AG08395 (cell line): ENCODE measurements at places on chromosomes 12 and 14.

DNA sequence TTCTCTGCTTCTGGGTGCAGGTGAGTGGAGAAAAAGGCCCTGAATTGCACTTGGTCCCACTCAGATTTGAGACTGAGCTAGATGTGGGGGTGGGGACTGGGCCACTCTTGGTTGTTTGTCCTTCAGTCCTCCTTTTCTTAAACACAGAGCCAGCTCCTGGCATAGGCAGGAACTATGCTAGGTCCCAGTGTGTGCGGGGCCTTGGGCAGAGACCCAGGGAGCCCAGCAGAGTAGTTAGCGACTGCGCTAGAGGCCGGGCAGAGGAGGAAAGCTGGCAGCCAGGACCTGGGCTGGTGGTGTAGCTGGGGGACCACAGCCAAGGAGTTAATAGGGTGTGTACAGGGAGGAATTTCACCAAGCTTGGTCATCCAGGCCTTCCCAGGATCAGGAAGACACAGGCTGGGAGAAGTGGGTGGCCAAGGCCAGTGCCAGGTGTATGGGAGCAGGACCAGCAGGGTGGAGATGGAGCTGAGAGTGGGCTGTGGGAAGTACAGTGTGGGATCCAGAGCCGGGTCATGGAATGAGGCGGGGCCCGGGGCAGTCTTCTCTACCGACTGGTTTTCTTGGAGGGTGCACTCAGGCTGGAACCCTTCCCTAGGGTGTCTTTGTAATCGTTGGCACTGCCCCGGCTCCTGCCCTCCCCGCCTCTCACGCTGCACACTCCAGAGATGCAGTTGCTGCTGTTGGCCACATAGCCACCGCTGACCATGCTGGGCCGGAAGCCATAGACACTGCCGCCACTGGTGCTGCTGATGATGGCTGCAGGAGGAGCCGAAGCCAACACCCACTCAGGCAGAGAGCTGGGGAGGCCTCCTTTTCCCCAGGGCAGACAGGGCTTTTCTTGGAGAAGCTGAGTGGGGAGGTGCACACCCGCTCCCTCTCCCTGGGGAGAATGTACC is 8.7 kb downstream of the KRT71 start:
- peak; percentile 51 for DNase-seq

DNA sequence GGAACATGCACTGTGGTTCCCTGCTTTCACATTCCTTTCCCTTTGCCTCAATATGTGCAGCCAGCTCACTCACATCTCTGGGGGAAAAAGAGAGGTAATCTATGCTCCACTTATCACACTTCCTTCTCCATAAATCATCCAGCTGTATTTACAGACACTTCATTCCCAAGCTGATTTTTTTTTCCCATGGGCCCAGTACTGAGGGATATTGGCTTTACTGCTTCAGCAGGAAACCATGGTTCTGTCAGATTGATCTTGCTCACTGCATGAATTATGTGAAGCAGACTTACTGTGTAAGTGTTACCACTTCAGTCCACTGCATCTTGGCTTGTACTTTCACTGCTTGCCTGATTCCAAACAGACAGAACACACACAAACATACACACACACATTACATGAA is 555.6 kb downstream of the CCER1 start:
- no peak for DNase-seq

- peak; percentile 61 for DNase-seq
Measured at GRCh38 chr12:111413442-111414086, 7.8 kb downstream of the SH2B3 start.

- no peak for DNase-seq
Measured at GRCh38 chr14:31572955-31573354, 11.8 kb downstream of the NUBPL start.

DNA sequence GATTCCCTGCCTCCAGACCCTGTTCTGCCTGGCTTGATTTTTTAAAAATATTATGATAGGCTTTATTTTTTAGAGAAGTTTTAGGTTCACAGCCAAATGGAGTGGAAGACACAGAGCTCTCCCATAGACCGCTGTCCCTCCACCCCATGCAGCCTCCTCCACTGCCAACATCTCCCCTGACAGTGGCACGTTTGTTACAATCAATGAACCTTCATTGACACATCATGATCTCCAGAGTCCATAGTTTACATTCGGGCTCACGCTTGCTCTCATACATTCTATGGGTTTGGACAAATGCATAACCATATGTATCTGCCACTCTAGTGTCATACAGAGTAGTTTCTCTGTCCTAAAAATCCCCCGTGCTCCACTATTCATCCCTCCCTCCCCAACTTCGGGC is 15.9 kb upstream of the PPP1R13B start:
- no peak for DNase-seq

DNA sequence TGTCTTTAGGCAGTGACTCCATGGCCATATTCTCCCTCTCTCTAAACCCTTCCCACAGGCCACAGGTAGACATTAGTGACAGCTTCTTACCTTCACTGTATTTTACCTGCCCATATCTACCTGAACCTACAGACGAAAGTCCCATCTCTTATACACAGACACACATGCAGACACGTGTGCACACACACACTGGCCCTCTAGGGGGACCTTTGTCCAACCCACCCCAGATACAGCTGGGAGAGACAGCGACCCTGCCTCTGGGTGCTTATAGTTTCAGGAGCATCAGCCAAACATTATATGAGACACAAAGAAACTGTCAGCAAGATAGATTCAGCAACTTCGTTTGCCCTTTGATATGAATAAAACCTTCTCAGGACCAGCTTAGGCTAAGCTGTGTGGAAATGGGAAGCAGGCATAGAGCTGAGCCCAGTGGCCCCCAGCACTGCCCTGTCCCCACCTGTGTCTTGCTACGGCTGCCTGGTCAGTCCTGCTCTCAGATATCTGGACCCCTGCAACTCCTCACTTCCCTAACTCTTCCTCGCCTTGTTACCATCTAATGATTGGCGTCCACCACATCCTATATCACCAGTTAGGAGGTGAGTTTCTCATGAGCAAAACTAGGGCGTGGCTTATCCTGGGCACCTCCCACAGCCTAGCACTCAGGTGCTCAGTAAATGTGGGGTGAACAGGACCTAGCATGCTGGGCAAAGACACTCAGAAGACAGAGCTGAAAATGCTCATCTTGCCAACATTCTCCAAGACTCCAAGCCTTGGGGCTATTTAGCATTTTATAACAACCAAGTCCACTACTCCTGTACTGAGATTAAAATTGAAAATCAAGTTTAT is 12.0 kb upstream of the CD9 start:
- DNase-seq, result no peak

- DNase-seq, result no peak
Measured at GRCh38 chr12:116760622-116761020, 22.5 kb downstream of the RNFT2 start.

- peak; percentile 93 for DNase-seq
Measured at GRCh38 chr14:25111061-25111601, 61.2 kb upstream of the STXBP6 start.

- DNase-seq, result no peak
Measured at GRCh38 chr14:105088812-105089745, 23.8 kb upstream of the GPR132 start.

GRCh38 chr14:68113343-68113930 is 293.9 kb downstream of the RAD51B start:
- DNase-seq, result no peak

DNA sequence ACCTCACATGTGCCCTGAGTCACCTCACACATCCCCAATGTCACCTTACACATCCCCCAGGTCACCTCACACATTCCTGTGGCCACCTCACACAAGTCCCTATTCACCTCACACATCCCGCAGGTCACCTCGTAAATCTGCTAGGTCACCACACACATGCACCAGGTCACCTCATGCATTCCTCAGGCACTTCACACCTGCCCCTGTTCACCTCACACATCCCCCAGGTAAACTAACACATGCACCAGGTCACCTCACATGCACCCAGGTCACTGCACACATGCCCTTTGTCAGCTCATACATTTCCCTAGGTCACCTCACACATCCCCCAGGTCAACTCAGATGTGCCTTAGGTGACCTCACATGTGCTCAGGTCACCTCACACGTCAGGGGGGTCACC is 639.8 kb downstream of the TMEM121 start:
- no peak for DNase-seq

GRCh38 chr12:70660620-70661219 is 23.5 kb upstream of the PTPRB start:
- peak; percentile 77 for DNase-seq

- no peak for DNase-seq
Measured at GRCh38 chr12:10361084-10361483, 28.8 kb downstream of the KLRK1 start.

- DNase-seq, result no peak
Measured at GRCh38 chr12:7122811-7123769, 5.6 kb downstream of the RBP5 start.

DNA sequence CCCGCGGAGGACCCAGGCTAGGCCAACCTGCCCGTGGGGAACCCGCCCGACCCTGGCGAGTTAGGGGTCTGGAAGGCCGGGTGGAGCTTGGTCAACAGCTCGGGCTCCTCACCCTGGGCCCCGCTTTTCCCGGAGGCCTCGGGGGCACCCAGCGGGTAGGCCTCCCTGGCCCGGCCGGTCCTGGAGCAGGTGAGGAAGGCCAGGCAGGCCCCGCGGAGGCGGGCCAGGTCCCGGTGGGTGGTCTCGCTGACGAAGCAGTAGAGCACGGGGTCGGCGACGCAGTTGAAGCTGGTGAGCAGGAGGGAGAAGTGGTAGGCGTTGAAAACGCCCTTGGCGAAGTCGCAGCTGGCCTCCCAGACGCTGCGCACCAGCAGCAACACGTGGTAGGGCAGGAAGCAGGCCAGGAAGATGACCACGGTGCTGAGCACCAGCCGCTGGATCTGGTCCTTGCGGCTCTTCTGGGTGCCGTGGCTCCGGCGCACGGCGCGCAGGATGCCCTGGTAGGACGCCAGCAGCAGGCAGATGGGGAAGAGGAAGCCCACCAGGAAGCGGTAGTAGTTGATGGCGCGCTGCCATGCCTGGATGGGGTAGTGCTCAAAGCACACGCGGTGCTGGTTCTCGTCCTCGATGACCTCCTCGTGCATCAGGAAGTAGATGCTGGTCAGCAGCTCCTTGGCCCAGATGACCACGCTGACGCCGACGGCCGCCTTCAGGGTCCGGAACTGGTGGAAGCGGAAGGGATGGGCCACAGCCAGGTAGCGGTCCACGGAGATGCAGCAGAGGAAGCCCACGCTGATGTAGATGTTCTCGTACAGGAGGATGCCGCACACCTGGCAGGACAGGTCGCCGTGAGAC is 10.3 kb downstream of the GPR68 start:
- no peak for DNase-seq

- DNase-seq, result no peak
Measured at GRCh38 chr12:114302606-114303315, 103.2 kb downstream of the TBX5 start.

DNA sequence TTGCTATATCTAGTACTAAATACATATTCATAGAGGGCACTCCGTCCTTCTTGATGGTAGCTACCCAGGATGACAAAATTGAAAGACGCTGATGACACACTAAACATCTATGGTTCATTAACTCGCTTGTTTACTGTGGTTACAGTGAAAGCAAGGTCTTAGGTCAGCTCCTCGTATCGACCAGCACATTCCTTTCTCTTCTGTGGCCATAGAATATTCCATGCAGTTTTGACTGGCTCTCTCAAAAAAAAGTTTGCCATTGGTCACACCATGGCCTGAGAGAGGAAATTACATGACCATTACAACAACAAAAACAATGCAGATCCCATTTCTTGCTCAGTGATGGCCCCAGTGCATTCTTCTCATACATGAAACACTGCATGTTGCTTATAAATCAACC is 411.4 kb upstream of the SOX5 start:
- DNase-seq, result no peak

- no peak for DNase-seq
Measured at GRCh38 chr12:43436597-43436996, 115.4 kb downstream of the ADAMTS20 start.

- DNase-seq, result no peak
Measured at GRCh38 chr12:68908076-68908475, 24.9 kb downstream of the CPM start.

- no peak for DNase-seq
Measured at GRCh38 chr12:42284157-42284556, 41.7 kb downstream of the ZCRB1 start.

GRCh38 chr12:16285586-16285985 is 8.1 kb upstream of the SLC15A5 start:
- no peak for DNase-seq

DNA sequence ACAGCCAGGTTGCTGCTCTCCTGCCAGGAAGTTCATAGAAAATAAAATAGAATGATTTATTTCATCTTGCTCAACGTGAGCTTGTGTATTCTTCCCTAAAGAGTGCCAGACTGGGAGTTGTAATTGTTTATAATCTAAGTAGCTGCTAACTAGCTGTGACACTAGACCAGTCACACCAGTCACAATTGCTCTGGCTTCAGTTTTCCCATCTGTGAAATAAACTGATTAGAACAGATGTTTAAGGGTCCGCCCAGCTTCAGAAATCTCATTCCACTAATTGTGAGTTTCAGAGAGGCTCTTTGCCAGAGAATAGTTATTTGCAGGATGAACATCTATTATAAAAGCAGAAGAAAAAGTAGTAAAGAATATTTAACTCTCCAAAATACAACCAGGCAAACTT is 55.6 kb upstream of the ZDHHC17 start:
- no peak for DNase-seq

- no peak for DNase-seq
Measured at GRCh38 chr12:22046968-22047390, 961 bp downstream of the CMAS start.

GRCh38 chr14:101917413-101918017 is 46.9 kb upstream of the DYNC1H1 start:
- DNase-seq, result no peak

- no peak for DNase-seq
Measured at GRCh38 chr12:128940974-128941373, 87.7 kb downstream of the GLT1D1 start.

DNA sequence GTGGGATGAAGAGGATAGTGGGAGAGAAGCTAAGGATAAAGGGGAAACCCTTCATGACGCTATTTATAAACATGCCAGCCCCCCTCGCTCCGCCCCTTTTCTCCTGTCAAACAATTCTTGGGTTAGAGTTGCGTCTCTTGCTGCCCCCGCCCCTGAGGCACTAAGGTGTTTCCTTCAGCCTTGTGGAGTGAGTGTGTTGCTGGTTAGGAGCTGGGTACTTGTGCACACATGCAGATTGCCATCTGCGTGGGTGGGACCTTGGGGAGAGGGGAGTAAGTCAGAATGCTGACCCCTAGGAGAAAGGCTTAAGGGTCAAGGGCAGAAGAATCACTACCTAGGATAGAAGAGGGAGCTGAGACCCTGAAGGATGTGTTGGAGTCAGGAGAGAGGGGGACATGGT is 5.4 kb downstream of the FOXJ2 start:
- DNase-seq, result no peak

DNA sequence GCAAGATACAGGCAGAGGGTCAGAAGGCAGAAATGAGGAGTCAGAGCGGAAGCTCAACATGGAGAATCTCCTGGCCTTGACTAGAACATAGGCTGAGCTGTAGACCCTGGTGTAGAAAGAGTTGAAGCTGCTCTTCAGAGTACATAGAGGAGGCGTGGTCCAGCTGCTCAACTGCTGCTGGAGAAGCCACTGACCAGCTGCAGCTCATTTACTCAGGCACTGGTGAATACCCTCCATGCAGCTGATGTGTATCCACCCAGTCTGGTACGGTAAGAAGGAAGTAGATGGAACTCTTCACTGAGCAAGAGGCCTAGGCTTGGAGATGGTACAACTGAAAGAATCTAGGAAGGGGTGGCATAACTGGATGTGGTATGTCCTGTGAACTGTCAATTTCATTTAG is 148.8 kb upstream of the DHRS4 start:
- DNase-seq, result no peak
